ENCODE measurements at places on chromosomes 2 and 18.

- no peak for DNase-seq
These were observed 294.5 kb downstream of the NR4A2 start for GRCh38 chr2:156038021-156038420.

DNA sequence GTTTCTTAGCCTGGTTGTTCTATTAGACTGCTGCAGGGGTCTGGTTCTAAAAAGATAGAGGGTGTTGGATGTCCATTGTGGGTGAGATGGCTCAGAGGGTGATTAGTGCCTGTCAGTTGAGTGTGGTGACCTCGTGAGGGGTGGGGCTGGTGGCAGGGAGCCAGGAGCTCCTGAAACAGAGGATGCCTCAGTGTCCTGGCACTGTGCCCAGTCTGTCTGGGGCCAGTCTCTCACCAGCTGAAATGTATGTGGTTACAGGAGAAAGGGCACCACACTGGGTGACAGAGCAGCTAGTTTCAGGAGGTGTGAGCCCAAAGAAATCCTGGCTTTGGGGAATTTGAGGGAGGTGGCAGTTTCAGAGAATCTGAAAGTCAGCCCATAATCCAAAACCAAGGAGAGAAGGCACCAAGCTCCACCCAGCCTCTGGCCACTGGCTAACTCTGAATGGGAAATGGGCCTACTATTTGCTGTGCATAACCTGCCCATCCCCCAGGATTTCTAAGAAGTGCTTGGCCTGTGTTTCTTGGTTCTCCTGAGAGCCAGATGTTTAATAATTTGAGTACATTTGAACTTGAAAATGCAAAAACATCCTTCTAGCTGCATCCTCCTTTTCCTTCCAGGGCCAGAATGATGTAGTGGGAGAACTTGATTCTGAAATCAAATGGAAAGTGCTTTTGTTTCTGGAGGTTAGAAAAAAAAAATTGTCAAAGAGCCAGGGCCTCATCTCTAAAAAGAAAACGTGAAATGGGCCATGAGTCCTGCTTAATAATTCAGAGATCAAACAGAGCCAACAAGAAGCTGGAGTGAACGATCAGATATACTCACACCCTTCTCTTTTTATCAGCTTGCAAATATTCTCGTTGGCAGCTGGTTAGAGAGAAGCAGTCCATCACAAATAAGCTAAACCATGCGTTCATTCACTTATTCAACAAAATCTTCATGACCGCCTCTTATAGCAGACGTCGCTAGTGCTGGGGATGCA, 92.3 kb downstream of the B3GNT2 start:
- no peak for DNase-seq

GRCh38 chr2:54470266-54470938, 14.3 kb downstream of the SPTBN1 start:
- DNase-seq, result no peak

DNA sequence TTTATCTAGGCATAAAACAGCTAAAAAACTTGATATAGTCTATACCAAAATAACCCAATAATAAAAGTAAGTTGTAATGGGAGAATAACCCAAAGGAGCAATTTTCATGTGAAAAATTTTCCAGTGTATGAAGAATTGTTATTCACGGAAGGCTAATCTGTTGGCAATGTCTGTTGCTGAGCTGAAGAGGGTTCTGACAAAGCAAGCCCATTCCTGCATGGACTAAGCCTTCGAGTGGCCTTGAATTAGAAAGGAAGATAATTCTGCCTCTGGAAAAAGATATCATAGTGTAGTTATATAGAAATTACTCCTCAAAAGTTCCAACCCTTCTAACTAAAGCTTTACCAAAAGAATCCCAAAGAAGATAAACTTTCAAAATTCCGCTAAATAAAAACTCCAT, 101.5 kb downstream of the MAP2 start:
- DNase-seq, result no peak

DNA sequence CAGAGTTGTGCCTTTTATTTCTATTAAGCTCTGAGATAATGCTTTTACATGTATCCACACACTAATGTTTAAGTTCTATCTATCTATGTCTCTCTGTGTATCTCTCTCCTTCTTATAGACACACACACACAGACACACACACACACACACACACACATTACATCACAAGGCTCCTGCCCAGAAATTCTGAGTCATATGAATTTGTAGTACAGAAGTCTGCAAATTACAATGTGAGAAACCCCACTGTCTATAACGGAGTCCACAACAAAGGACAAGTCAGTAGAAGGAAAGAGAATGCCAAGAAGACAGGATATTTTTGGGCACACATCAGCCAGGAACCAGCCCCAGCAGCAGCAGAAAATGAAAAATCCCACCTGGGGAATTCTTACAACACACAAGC, 142.4 kb downstream of the EN1 start:
- peak; percentile 39 for DNase-seq

- DNase-seq, result peak; percentile 51
These were observed 222.1 kb downstream of the ANKRD30B start for GRCh38 chr18:14970027-14970426.

- DNase-seq, result peak; percentile 42
These were observed 277.5 kb downstream of the AFF3 start for GRCh38 chr2:99864561-99865553.

DNA sequence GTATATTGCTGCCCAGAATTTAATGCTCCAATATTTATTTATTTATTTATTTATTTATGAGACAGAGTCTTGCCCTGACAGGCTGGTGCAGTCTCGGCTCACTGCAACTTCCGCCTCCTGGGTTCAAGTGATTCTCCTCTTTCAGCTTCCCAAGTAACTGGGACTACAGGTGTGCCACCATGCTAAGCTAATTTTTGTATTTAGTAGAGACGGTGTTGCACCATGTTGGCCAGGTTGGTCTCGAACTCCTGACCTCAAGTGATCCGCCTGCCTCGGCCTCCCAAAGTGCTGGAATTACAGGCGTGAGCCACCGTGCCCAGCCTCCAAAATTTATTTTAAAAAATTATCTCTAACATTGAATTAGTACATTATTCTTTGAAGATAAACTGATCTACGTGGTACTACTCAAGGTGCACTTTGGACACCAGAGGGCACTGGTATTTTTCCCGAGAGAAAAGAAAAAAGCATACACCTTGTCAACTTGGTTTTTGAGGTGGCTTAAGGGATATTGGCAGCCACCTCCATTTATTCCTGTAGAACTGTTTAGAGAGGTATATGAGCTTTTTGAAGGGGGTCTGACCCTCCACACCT, 1.4 kb upstream of the IDH1 start:
- no peak for DNase-seq

DNA sequence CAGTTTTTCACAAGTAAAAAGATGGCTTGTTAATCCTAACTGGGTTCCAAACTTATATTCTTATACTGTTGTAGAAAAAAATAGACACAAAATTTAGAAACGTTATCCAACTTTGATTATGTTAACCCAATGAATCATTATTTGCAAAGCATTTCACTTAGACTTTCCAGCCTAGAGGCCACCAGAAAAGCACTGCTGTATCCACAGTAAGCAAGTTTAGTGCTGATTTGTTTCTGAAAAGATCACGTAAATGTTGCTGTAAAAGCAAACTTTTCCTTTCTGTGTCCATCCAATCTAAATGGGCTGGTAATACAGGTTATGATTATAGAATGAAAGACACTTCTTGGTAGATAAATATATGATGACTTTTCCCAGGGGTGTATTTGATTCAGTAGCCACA, 17.6 kb upstream of the BZW1 start:
- no peak for DNase-seq

GRCh38 chr2:1976112-1976511, 231.8 kb upstream of the PXDN start:
- DNase-seq, result no peak

DNA sequence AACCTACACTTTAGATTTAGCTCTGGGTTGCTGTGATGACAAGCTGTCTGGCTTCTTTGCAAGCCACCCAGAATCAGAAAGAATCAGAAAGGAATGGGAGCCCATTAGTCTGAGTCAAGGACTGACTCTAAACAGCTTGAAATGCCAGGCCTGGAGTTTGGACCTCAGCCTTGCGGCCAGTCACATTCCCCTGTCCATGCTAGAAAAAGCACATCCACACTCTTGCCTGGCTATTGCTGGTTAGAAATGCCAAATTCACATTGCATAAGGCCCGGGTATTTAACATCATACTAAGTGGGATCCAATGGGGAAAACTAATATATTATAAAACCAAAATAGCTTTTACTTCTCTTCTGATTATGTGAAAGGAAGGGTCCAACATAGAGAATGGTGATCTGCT, 756.8 kb upstream of the KLHL29 start:
- no peak for DNase-seq

DNA sequence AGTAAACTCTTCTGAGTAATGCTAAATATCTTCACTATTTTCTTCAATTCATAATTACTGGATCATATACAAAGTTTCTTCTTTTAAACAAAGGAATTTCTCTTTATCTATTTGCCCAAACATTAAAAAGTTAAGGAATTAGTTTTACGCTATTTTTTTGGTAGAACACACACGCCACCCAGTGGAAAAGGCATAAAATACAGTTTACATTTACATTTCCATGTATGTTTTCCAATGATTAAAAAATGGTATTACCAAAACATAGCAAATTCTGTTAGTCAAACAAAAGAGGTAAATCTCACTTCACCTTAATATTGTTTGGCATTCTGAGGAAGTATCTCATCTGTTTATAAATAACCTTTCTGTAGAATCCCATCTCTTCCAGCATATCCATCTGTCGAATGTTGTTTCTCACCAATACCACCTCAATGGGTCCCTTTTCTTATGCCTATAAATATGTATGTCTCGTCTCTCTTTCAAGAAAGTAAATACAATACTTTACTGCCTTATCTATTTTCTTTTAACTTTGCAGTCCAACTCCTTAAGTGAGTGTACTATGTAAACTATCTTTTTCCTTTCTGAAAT, 7.2 kb downstream of the BOLL start:
- peak; percentile 8 for DNase-seq

- no peak for DNase-seq
These were observed 83.5 kb downstream of the OSBPL6 start for GRCh38 chr2:178277741-178278197.

- DNase-seq, result no peak
These were observed 22.2 kb downstream of the KIAA2012 start for GRCh38 chr2:202095235-202095634.

DNA sequence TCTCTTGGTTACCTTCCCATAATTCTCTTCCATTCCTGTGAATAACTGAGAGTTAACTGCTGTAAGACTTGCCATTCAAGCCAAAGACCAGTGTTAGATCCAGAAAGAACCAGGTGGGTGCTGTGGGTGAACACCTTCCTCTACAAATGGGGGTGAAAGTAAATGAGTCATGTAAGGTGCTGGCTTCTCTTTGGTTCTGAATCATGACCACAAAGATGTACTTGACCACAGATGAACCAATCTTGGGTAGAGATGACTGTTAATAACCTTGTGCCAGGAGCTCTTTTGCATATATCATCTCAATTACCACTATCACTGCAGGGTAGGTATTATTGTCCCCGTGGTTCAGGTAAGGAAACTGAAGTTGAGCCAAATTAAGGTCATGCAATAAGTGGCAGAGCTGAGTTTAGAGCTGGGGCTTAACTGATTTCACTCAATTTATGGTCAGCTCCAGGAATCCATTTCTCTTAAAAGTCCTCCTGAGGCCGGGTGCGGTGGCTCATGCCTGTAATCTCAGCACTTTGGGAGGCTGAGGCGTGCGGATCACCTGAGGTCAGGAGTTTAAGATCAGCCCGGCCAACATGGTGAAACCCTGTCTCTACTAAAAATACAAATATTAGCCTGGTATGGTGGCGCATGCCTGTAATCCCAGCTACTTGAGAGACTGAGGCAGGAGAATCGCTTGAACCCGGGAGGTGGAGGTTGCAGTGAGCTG, 244.9 kb upstream of the CXCR4 start:
- DNase-seq, result no peak

DNA sequence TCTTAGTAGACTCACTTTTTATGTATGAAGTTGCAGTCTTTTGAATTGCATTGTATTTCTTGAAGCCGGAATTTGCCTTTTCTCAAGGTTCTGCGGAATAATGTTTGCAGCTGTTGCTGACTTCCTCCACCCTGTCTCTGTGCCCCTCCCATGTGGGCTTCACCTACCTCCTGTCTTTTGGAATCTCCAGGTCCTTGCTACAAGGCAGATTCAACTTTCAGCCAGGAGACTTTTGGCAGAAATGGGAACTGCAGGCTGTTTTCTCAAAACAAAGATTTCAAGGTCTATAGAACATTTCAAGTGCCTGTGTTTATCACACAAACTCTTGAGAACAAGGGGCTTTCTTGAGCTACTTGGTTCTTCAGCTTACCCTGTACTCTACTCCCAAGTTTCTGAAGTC, 25.6 kb downstream of the ZNF236 start:
- no peak for DNase-seq

- DNase-seq, result no peak
These were observed 102.0 kb downstream of the RIT2 start for GRCh38 chr18:43013486-43013885.

DNA sequence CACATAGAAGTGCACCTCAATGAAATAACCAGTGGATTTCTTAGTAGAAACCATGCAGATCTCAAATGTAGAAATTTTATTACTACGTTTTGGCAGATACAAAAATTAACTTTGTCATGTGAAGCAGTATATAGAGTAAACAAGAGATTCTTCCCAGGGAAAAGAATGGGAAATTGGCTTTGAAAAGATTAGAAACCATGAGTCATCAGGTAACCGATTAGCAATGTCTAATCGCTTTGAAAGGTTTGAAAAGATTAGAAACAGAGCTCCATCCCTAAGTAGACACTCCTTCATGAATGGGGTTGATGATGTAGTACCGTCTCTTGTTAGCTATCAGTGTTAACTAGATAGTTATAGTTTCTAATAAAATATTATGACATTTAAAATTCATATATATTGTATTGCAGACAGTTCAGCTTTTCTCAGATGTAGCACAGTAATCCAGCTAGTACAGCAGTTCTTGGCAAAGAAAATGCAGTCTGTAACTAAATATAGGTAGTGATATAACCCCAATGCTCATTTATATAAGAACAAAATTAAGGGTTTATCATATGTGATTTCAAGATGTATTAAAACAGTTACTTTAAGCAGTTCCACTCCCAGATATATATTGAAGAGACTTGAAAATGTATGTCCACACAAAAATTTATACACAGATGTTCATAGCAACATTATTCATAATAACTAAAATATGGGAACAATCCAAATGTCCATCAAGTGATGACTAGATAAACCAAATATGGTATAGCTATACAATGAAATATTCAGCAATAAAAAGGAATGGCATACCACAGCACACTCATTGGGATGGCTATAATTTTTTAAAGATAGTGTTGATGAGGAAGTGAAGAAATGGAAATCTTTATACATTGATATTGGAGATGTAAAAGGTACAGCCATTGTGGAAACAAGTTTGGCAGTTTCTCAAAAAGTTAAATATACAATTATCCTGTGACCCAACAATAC, 113.9 kb downstream of the PTPN4 start:
- DNase-seq, result no peak
